ENCODE measurements at places on chromosomes 12 and 14.

DNA sequence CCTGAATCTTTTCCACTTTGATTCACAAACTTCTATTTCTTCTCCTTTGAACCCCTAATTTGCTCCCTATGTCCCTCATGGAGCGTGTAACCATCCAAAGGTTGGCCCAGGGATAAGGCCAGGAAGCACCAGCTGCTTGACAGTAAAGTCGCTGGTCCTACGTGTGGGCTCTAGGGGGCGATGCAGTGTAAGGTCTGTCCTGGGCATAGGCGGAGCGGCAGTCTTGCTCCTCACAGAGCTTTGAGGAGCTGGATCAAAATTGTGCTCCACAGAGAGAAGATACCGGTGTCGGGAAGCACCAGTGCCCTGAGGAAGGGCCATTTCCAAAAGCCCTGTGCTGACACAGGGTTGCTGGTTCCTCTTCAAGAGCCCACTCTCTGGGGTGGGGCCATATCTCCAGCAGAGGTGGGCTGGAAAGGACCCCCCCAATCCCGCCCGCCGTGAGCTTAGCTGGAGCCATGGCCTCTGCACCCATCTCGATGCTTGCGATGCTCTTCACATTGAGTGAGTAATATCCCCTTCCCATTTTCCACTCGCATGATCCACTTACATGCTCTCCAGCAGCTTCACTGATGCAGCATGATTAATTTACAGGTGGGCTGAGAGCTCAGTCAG is 49.9 kb upstream of the OR4E1 start:
- peak; percentile 13 for DNase-seq

- no peak for DNase-seq
These were observed 156.8 kb downstream of the PDE3A start for GRCh38 chr12:20525064-20525610.

- no peak for DNase-seq
These were observed 13.6 kb downstream of the PEX5 start for GRCh38 chr12:7203109-7203508.

GRCh38 chr14:56202256-56202655 is 84.0 kb downstream of the PELI2 start:
- no peak for DNase-seq

- no peak for DNase-seq
These were observed 133.8 kb downstream of the ITPR2 start for GRCh38 chr12:26699237-26699636.

DNA sequence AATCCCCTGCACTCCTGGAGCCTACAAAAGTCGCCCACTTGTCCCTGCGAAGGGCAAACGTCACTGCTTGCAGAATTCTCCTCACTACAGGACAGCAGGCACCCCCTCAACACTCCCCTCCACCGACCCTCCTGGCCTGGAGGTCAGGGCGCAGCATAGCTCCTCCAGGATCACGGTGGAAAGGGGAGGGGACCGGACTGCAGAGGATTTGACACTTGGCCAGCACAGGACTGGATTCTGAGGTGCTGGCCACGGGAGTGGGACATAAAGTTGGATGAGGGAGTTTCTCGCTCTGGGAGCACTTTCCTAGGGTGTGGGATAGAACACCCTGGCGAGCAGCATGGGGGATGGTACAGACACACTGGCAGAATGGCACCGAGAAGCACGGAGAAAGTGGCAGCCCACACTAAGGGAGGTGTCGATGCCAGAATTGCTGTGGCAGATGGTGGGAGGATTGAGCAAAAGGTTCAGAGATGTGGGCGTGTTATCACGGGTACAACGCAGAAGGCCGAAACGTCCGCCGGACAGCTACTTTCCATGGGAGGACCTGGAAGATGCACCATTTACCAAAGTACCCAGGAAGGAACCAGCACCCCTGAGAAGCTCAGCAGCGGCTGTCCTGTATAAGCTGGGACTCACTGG is 51.4 kb upstream of the DIO3 start:
- DNase-seq, result no peak

- DNase-seq, result no peak
These were observed 122.7 kb upstream of the FAR2 start for GRCh38 chr12:29026419-29026818.

DNA sequence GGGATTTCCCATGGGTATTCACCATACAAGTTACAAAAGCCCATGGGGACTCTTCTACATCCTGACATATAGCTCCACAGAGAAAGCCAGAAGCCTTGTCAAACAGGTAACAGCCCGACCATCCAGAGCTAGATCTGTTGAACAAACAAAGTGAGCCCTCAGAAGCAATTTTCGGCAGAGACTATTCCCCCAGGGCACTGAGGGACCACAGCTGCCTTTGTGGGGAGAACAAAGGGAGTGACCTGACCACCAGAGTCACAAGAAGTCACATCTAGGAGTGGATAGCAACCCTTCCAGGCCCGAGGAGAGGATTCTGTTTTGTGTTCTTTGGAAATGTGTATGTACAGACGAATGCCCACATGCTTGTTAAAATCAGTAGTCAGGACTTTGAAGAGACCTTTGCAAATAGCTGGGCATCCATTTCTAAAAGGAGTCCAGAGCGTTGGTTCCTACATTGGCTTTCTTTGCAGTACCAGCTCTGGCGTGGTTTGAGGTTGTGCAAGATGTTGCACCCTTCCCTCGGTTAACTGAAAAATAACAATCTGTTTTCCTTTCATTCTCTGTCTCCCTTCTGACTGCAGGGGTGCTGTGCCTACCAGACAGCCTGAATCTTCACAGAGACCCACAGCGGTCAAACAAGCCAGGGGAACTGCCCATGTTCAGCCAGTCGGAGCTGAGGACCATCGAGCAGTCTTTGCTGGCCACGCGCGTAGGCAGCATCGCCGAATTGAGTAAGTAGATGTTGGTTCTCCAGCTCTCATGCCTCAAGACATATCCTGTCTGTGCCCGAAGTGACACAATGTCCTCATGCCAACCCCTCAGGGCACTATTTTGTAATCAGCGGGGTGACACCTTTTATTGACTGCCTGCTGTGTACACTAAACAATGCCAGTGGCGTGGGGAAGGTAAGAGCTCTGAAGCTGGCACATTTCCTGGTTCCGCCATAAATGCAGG is 165.4 kb upstream of the PWP1 start:
- DNase-seq, result no peak

GRCh38 chr12:42332301-42333285 is 6.6 kb downstream of the PPHLN1 start:
- DNase-seq, result no peak

DNA sequence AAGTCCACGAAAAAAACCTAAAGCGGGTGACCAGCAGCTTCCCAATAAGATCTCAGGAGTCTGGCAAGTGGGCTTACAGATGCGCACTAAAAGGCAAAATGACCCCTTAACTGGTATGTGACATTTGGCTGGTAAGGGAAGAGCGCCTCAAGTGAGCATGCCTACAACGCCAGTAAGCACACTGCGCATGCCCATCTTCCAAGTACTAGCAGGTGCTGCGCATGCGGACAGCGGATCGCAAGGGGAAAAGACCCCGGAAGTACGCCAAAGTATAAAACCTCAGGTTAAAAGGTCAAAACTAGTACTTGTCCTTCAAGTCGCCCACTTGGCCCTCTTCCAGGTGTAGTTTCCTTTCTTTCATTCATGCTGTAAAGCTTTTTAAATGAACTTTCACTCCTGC is 518.5 kb upstream of the MDGA2 start:
- DNase-seq, result no peak

GRCh38 chr14:52020866-52021717 is 31.7 kb downstream of the RTRAF start:
- DNase-seq, result no peak

GRCh38 chr14:55190906-55191202 is 531 bp downstream of the DLGAP5 start:
- DNase-seq, result no peak

- no peak for DNase-seq
These were observed 9.8 kb downstream of the FAM222A start for GRCh38 chr12:109723311-109723881.

DNA sequence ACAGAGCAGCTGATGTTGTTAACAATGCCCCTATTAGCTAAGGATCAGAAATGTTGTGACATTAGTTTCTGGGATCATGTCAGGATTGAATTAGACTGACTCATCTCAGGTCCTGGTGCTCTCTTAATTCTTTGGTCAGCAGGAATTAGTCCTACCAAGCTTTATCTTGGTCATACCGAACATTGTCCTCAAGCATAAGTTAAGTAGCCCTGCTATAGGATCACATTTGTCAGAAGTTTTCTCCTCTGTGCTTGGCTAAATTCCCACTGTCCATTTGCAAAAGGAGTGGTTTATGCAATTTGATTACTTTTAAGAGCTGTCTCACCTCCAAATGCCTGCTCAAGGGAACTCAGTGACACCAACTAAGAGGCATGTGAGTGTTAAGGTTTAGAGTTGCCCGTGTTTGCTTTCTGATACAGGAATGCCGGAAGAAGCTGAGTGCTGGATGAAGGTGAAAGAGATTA is 48.4 kb upstream of the IFNG-AS1 start:
- no peak for DNase-seq

DNA sequence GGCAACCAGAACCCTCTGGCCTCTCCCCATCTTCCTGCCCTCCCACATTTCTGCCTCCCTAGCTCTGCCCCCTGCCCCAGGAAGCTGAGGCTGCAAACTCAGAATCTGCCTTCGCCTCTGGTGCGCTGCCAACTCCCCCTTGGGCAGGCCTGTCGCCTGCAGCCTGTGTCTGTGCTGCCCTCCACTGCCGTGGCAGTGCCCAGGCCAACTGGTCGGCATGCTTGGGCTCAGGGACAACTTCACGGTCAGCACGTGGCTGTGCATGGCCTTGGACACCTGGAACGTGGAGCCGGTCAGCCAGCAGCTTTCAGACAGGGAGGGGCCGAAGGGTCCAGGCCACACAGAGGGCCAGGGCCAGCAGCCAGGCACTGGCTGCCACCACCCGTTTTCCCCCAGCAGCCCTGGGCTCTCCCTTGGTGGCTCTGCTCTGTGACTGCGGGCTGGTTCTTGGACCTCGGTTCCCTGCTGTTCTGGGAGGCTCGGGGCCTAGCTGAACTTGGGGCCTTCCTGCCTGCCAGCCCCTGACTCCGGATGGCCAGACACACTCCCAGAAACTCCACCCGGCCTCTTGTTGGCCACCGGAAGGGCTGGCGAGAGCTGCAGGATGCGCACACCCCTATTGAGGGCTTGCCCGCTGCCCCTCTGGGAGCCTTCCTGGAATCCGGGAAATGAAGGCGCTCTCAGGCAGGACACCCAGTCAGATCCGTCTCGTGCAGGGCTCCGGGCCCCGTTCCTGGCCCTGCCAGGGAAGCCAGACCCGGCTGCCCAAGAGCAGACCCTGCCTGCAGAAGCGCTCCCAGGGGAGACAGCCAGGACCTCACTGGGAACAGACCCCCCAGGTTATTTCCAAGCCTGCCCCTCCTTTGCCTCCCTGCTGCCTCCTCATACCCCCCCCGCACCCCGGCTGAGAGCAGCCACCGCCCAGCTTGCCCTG is 34.2 kb upstream of the PPP1R13B start:
- no peak for DNase-seq

- no peak for DNase-seq
These were observed 48.3 kb downstream of the SEL1L start for GRCh38 chr14:81485372-81485771.

DNA sequence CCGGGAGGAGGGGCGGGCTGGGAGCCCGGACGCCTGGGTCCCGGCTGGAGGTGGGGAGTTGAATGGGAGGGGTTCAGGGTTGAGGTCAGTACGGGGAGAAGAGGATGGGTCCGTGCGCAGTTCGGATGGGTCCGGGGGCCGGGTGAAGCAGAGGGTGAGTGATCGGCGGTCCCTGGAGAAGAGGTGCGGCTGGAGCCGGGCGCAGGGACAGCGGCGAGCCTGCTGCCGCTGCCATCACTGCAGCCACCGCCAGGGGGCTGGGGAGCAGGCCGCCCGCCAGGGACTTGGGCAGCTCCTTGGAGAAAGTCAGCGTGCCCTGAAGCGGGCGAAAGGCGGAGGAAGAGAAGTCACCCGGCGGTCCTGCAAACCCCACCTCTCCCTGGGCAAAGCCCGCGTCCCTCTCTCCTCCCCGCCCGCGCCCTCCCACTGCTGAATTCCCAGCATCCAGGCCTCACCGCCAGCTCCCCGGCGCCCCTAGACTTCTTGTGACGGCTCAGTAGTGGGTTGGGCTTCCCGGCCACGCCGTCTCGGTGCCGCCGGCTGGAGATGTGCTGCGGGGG is 6.0 kb upstream of the GPR84 start:
- DNase-seq, result no peak

- peak; percentile 38 for DNase-seq
These were observed 1.2 kb downstream of the KHNYN start for GRCh38 chr14:24430682-24431568.

DNA sequence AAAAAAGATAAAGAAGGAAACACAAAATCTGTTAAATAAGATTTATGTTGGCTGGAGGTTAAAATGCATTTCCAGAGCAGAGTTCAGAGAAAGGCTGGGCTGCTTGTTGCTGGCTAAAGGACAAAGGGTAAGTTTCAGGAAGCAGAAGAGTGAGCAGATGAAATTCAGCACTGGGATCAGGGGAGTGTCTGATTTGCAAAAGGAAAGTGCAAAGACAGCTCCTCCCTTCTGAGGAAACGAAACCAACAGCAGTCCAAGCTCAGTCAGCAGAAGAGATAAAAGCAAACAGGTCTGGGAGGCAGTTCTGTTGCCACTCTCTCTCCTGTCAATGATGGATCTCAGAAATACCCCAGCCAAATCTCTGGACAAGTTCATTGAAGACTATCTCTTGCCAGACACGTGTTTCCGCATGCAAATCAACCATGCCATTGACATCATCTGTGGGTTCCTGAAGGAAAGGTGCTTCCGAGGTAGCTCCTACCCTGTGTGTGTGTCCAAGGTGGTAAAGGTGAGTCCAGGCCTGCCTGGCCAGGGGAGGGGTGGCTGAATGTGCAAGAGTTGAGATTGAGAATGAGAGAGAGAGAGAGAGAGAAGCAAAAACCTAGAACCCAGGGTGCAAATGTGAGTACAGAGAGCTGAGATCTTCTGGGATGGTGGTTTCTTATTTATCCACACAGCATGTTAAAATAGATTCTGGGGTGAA is at the start of gene OAS1:
Gene OAS1, plus strand, starts transcription at position 251 of the 703 bp plus-strand sequence. Its CDS starts 78 bp downstream, at position 329.
- no peak for DNase-seq

GRCh38 chr14:81625343-81625742 is 91.7 kb upstream of the SEL1L start:
- no peak for DNase-seq

All from activated T-helper 1 cell treated with anti-CD3 and anti-CD28 coated beads, Interleukin-2, amount 50 U/mL, for 16 hours (primary cell).